ENCODE measurements at places on chromosomes 3 and 15. TPM values are rescaled to one million over a fixed set of nuclear protein-coding genes. Genes with fewer than 3 reads are reported as not detected.

The GOLGA8R gene
- total RNA-seq: 1.2 TPM

The ZNF80 gene
- 0.63 TPM for total RNA-seq

The CGGBP1 gene
- 72.7 TPM for total RNA-seq

The GPR27 gene
- 0.22 TPM for total RNA-seq

The LMAN1L gene
- 0.69 TPM for total RNA-seq

The NME9 gene
- total RNA-seq: 3.9 TPM

The OR5K2 gene
- not detected for total RNA-seq

The THAP10 gene
- 4.8 TPM for total RNA-seq

The PRR23B gene
- 0.49 TPM for total RNA-seq

The GOLGA6L26 gene
- total RNA-seq: not detected

The WDR93 gene
- 0.16 TPM for total RNA-seq

The MFAP1 gene
- 38.0 TPM for total RNA-seq

The ASB14 gene
- 0.78 TPM for total RNA-seq

The MEX3B gene
- 32.4 TPM for total RNA-seq

The KLHL40 gene
- not detected for total RNA-seq

The HAPLN3 gene
- 0.16 TPM for total RNA-seq

The TRIM59 gene
- total RNA-seq: 7.9 TPM

The TMEM44 gene
- total RNA-seq: 10.9 TPM

The EXD1 gene
- not detected for total RNA-seq

The IL17RB gene
- 4.9 TPM for total RNA-seq

The GANC gene
- 43.2 TPM for total RNA-seq

The IL17RE gene
- total RNA-seq: 0.54 TPM

The ULK3 gene
- total RNA-seq: 30.7 TPM

The HYAL1 gene
- total RNA-seq: 1.1 TPM
